ENCODE measurements at places on chromosomes 2 and 18.

DNA sequence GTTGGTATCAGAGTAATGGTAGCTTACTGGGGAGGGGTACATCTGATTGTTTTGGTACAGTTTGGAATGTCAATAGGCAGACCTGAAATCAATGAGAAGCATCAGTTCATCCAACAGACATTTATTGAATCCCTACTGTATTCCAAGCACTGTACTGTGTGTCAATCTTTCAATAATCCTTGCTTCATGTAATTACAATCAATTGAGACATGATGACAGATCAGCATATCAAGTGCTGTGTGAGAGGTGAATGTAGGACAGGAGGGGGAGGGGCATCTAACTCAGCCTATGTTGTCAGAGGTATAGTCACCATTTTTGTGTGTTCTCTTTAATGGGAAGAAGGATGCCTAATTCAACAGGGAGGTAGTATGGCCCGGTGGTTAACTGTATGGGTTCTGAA lies 146.9 kb downstream of the SLC4A10 start:
- no peak for DNase-seq

DNA sequence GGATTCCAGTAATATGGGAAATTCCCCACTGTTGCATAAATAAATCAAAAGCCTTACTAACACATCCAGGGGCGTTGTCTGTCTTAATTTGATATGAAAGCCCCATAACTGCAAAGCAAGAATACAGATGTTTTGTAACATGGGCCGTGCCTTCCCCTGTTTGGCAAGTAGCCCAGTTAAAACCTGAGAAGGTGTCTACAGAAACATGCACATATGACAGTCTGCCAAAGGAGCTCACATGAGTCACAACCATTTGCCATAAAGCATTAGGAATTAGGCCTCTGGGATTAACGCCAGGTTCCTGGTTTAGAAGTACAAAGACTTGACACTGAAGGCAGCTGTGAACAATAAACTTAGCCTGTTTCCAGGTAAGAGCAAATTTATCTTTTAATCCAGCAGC lies 43.1 kb upstream of the LONRF2 start:
- no peak for DNase-seq

GRCh38 chr2:117056376-117056748 lies 758.1 kb upstream of the DDX18 start:
- DNase-seq: no peak

GRCh38 chr2:228102949-228103348 lies 78.5 kb downstream of the SPHKAP start:
- no peak for DNase-seq

- no peak for DNase-seq
These were observed 122.6 kb downstream of the SMAD7 start for GRCh38 chr18:48828194-48828545.

DNA sequence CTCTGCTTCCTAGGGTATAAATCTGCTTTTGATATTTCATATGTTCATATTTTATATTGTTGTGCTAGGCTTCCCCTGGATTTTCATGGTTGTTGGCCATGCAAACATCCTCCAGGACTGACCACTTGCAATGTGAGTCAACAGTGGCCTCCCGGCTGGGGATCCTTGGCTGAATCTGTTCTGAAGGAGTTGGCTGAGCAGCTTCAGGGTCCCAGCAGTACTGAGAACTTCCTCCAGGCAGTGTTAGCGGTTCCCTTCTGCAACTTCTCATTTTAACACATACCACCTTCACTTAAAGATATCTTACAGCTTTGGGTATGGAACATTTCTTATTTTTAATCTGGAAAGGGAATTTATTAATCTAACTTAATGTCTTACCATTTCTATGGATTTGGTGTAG lies 122.1 kb downstream of the DTNB start:
- DNase-seq: no peak

- no peak for DNase-seq
These were observed 148.7 kb upstream of the DOCK10 start for GRCh38 chr2:225190987-225191386.

GRCh38 chr2:215627771-215628170 lies 191.9 kb upstream of the FN1 start:
- no peak for DNase-seq

DNA sequence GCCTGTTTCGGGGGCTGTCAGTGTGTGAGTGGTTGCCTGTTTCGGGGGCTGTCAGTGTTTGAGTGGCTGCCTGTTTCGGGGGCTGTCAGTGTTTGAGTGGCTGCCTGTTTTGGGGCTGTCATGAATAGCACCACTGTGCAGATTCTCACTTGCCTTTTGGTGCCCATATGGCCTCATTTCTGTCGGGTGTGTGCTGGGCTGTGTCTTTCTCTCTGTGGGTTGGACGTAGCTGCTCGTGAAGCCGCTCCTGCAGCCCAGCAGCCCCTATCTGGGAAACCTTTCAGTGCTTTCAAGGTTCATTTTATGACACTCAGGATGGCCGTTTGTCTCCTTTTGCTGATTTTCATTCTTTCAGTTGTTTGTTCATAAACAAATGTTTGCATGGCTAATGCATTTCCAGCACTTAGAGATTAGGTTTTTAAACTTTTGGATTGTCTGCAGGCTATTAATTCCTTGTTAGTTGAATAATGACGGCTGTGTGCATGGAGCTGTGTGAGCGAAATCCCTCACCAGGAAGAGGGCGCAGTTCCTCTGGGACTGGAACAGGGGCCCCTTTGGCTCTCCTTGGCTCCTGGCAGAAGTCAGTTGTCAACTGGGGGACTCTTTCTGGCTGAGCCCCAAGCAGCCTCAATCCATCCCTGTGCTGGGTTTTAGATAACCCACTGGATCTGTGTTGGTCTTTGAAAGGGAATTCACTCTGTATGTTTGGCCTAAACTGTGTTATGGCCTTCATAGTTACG lies 10.8 kb downstream of the AGAP1 start:
- no peak for DNase-seq

DNA sequence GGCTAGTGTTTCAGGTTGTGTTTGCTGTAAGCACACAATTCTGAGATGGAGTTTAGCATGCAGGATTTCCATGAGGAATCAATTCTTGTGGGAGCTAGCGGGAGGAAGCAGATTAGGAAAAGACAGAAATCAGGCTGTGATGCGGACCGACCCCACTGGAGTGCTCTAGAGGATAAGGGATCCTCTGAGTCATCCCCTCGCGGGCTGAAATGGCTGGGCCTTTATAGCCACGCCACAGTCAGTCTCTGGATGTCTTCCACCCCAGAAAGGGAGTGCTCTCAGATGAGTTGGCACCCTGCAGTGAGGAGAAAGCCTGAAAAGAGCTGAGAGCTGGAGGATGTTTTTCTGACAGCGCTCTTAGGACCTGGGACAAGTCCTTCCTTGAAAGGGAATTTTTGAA lies 102.4 kb downstream of the GALNT3 start:
- DNase-seq: no peak

DNA sequence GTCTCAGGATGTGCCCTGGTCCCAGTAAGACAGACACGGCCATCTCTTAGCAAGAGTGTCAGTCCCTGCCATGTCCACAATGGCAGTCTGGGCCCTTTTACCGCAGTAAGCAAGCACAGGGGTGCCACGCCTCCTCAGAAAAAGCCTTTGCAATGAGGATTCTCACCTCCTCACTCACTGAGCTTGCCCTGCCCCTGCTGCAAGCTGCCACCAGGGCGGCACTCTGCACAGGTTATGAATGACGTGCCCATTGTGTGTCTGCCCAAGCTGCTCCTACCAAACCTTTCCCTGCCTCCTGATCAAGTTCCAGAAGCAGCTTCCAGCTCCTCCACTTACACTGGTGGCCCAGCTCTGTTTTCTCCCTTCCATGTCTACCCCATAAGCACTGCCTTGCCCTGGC lies 23.3 kb downstream of the ERCC3 start:
- no peak for DNase-seq

- no peak for DNase-seq
These were observed 1074.2 kb upstream of the ZEB2 start for GRCh38 chr2:145593991-145594614.

GRCh38 chr18:5512176-5512575 lies 31.6 kb downstream of the EPB41L3 start:
- DNase-seq: no peak

DNA sequence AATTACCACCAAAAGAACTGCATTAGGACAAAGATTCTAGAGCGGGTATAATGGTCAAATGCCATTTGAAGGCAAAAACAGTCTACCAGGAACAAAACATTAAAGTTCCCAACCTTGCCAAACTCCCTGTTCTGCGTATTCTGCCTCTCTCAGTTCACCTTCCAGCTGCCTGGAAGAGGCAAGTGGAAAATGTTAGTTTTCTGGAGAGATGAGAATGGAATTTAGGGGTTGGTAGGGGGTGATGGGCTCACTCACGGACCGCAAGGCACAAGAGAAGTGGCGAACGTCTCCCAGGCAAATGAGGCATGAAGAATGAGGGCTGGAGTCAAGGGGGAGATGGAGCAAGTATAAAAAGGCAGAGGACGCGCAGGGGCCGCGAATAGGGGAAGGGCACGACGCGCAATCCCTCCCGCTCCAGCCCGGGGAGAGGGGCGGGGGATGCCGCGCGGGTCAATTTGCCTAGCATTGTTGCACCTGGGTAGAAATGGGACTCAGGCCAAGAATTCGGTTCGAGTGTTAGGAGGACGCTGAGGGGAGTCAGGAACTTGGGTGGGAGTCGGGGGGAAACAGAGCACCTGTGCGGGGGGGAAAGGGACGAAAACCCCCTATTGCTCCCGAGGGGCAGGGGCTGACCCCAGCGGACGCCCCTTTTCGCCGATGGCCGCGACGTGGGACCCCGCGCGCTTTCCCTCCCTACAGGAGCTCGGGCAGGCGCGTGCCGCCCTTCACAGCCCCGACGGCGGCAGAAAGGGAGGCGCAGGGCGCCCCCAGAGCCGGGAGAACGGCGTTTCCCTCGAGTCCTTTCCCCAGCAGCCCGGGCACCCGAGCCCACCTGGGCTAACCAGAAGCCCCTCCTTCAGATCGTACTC lies 573 bp downstream of the PAIP2B start:
- DNase-seq: no peak

- DNase-seq: no peak
These were observed 67.9 kb downstream of the TGOLN2 start for GRCh38 chr2:85259879-85260278.

- DNase-seq: no peak
These were observed 90.9 kb downstream of the GPD2 start for GRCh38 chr2:156526950-156527636.

DNA sequence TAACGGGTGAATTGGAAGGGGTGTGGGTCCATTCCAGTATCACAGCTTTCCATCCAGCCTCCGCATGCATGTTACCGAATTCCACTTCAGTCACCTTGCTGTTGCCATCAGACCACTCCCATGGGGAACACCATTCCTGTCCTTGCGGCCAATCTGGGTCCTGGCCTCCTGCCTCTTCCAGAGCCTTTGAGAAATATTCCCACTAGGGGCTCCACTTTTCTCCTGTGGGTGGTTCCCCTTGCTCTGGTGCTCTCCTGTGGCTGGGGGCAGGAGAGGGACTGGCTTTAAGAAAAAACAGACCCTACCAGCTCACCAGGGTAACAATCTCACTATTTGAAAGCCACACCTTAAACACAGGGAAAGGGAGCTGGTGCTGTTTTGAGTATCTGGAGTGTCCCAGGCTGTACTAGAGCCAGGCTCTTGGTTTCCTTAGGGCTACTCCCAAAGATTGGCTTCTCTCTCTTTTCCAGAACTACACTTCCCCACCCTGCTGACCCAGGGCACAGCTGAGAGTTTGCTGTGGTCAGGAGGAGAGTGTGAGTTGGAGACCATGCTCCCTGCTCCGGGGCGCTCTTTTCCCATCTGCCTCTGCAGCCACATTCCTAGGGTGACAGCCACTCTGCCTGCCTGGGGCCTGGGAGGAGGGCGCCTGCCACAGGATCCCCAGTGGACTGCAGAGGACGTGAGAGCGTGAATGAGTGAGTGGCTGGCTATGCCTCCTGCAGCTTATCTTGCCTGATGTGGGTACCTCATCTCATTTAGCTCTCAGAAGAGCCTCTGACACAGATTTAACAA lies 460.8 kb upstream of the HS6ST1 start:
- DNase-seq: no peak

GRCh38 chr18:37407571-37407970 lies 158.0 kb downstream of the CELF4 start:
- DNase-seq: no peak

DNA sequence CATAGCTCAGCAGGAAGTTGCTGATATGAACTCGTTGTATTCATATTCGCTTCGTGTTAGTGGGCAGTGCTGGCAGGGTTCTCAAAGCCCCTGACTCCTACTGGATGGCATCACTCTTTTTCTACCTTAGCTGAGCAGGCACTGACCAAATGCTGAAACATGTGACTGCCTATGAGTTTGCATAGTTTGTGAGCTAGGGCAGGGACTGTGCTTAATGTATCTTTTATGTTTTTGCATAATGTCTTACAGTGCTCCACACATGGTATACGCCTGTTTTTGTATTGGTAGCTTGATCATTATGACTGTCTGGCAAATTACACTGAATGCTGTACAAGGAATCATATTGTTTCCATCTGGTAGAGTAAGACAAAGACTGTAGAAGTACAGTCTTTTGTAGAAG lies 305.3 kb downstream of the PARD3B start:
- DNase-seq: no peak

DNA sequence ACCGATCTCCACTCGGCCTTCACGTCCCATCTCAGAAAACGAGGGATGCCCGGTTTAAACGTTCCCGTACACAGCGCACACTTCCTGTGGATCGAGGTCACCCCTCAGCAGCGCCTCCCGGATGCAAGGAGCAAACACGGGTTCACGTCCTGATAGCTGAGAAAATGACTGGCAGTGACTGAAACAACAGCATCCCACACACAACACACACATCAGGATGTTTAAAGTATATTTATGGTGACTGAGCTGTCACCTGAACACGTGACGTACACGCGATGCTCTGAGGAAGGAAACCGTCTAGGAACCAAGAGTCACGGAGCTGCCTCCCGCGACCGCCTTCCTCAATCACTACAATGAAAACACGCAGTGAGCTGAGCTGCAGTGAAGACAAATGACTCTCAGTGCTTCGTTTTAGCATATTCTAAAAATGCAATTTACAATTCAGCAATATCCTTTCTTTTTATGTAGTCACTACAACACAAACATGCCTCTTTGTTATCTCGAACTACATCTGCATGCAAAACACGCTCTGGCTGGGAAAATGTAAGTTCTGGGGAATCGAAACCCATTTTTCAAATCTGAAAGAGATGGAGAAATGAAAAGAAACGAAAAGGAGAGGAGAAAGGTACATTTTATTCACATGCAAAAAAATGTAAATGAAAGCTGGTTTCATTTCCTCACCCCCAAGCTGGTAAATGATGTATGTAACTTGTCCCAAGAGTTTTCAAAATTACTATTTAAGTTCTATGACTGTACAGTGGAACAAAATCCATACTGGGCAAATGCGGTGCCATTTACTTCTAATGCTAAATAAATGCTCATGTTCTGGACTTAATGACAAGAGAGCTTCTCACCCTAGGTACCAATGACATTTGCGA lies 19.8 kb downstream of the HDAC4 start:
- DNase-seq: peak; percentile 27

- no peak for DNase-seq
These were observed 448.9 kb upstream of the SLC14A2 start for GRCh38 chr18:45166341-45166835.

Measured in stimulated activated CD8-positive, alpha-beta memory T cell treated with anti-CD3 and anti-CD28 coated beads, Interleukin-2, amount 100 ng/mL, for 1 hour (primary cell).